ENCODE measurements at places on chromosomes 6 and 20. TPM values are rescaled to one million over a fixed set of nuclear protein-coding genes. Genes with fewer than 3 reads are reported as not detected.

The OLIG3 gene
- not detected for total RNA-seq

GRCh38 chr6:4346659-4347333, 211.4 kb upstream of the ECI2 start:
- DNase-seq: no peak

DNA sequence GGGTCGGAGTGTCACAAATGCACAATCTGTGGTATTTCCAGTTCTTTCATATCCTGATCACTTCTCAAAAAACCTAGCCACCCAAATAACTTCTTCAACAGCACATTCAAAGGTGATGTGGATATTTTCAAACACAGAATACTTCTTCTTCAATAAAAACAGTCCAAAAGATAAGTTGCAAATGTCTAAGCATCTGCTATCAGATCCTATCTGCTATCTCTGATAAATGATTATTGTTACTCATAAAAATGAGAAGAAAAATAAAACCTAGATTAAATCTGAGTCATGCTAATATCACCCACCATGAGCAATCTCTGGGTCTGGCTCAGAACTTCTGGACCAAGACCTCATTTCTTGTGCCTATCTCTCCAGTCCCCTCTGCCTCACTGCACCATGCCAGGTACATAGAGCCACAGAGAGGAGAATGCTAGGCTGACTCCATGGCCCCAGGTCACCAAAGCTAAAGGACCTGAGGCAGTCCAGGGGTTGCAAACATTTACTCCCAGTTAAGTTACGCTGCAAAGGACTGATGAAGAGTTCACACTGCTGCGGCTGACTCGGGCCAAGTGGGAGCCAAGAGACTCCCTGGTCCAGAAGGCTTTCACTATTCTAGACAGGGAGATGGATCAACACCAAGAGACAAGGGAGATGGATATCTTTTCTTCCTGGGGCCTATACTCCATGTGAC, 101.4 kb downstream of the KIF13A start:
- no peak for DNase-seq

The GCNT2 gene
- 3.8 TPM for total RNA-seq

DNA sequence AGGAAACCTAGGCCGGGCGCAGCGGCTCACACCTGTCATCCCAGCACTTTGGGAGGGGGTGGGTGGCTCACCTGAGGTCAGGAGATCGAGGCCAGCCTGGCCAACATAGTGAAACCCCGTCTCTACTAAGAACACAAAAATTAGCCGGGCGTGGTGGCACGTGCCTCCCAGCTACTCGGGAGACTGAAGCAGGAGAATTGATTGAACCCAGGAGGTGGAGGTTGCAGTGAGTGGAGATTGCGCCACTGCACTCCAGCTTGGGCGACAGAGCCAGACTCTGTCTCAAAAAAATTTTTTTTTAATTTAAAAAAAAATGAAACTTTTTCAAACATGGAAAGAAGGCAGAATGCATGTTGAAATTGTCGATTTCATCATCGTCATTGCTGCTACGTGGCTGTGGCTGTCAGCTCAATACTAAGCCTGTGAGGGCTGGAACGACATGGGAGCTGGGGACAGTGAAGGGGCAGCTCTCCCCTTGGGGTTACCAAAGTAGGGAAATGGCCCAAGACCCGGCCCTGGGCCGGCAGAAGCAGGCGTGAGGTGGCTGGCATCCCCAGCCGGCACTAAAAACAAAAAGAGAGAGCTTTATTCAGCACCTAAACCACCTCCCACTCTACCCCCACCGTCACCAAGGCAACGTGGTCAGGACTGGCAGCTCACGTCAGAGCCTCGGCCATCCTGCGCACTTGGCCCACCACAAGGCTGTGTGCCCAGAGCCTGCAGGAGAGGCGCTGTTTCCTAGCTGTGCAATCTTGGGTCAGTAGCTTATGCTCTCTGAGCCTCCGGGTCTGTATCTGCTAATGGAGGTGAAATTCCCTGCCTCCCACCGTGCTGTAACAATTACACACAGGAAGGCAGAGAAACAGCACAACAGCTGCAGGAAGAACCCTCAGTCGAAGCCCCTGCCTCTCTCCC, 30.8 kb downstream of the AGPAT4 start:
- DNase-seq: no peak
